Small intestine (tissue), 16 donors: ENCODE measurements at places on chromosomes 12 and 14.

DNA sequence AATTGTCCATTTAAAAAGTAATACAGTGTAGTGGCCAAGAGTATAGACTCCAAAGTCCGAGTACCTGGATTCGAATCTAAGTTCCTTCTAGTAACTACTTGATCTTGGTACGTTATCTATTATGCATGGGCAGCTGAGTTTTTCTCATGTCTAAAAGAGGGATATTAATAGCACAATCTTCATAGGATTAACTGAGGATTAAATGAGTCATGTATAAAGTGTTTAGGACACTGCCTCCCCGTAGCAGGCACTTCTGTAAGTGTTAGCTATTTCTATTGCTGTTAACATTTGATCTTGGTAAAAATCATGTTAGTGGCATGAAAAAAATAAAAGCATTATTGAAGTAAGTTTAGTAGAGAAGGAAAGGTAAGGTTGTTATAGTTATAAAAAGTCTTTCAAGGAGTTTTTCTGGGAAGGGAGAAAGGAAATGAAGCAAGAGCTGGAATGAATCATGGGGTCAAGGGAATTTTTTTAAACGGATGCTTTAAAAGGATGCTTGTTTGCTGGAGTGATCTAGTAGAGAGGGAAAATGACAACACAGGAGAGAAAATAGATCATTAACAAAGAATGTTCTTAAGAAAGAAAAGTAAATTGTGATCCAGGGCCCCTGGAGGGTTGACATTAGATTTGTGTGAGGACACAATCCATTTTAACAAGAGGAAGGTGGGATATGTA lies 502.2 kb upstream of the USP15 start:
- no peak for DNase-seq

DNA sequence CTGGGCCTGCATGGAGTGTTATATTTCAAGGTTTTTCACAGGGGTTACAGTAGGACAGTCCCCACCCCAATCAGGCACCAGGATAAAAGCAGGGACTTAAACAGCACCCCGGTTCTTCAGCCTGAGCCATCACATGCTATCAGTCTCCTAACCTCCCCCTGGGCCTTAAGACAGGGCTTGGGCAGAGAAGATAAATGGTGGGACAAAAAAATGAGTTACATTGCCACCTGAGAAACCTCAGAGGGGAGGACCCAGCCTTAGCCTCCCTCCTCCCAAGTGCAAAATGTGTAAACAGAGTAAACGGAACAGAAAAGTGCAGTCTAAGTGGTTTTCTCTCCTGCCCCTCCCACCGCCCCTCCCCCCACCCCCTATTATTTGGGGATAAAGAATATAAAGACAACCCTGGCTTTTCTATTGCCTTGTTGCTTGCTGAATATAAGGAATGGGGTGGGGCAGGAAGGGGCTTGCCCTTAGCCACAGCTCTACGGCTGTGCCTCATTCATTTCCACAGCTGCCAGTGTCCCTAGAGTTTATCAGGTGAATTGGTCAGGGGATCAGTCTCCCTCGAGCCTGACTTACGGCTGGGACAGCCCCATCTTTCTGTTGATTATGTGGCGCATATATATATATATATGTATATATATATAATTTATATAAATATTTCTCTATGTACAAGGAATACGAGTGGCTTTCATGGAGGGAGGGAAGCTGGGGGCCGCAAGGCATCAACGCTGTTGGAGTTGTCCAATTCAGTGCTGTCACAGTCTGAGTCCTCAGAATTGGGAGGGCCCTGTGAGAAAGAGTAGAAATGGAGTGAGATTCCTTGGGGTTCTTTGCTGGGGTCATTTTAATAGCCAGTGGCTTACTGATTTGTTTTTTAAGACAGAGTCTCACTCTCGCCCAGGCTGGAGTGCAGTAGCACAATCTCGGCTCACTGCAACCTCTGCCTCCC lies 18.5 kb downstream of the MAP3K12 start:
- DNase-seq = no peak

GRCh38 chr14:32817780-32818179 lies 120.9 kb upstream of the NPAS3 start:
- no peak for DNase-seq

- DNase-seq = no peak
Observed at GRCh38 chr12:79381248-79382208, 309.2 kb downstream of the PAWR start.

GRCh38 chr14:93219103-93219726 lies 12.2 kb downstream of the UBR7 start:
- DNase-seq = peak; percentile 66

- no peak for DNase-seq
Observed at GRCh38 chr14:54686871-54687749, 120.2 kb downstream of the SAMD4A start.

DNA sequence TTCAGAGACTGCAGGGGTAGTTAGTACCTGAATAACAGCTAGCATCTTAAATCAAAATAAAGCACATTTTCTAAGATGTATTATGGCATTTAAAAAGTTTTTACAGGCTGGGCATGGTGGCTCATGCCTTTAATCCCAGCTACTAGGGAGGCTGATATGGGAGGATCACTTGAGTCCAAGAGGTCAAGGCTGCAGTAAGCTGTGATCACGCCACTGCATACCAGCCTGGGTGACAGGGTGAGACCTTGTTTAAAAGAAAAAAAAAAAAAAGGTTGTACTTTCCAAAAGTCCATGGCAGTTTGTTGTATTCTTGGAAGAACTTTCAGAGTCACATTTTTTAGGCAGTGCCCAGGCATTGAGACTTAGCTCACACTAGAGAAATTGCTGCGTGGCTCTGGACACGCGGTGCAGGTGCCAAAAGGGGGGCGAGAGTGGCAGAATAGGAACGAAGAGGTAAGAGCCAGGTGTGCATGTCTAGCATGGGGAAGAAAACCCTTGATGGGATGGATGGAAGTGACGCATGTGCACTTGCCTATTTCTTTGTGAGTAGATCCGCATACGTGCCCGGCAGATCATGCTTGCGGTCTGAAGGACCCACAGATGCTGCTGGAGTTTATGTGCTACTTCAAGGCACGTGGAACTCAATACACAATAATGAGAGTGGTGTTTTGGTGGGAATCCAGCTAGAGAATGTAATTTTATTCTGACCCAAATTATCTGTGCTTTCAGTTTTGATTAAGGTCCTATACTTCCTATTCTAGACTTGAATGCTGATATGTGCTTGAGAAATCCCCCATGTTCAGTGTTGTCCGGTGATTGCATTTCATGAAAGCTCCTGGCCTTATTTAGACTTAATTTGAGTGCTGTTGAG lies 11.9 kb downstream of the ANKRD13A start:
- peak; percentile 65 for DNase-seq

DNA sequence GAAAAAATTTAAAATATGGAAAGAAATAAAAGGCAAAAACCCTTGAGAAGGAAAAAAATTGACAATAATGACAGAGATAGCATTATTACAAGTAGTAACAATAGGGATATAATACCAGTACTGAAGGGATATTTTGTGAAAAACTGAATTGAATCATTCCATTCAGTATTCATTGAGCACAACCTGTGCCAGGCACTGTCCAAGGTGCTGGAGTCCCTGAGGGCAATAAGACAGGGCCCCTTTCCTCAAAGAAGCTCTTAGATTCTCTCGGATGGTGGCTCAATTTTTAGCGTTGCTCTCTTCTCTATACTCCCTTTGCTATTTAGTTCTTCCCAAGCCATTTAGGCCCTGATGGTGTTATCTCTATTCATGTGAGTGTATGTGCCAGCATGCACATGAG lies 34.3 kb upstream of the GAS2L3 start:
- peak; percentile 55 for DNase-seq

DNA sequence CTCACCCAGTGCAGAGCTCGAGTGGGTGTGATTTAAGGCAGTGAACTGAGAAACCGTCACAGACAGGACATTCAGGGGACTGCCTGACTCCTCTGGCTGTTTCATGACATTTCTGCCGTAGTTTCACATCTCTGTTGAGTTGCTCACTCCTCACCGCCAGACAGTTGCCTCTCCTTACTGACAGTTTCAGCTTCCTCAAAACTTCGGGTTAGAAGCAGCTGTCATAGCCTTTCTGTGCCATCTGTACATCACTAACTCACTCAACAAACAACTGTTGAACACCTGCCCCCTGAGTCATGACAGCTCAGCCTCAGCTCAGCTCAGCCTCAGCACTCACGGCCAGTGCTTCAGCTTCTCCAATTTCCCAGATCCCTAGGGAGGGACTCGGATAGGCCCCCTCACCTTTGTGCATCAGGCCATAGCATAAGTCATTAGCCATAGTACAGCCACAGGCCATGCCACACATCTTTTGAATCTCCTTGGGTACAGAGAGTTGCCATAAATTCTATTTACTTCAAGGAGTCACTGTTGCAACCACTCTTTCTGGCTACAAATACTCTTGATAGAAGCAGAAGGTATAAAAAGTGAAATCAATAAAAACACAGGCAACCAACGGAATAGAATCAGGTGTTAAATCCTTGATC lies 6.2 kb upstream of the SLC15A4 start:
- no peak for DNase-seq

- no peak for DNase-seq
Observed at GRCh38 chr12:62599854-62600437, 133.3 kb downstream of the MON2 start.

DNA sequence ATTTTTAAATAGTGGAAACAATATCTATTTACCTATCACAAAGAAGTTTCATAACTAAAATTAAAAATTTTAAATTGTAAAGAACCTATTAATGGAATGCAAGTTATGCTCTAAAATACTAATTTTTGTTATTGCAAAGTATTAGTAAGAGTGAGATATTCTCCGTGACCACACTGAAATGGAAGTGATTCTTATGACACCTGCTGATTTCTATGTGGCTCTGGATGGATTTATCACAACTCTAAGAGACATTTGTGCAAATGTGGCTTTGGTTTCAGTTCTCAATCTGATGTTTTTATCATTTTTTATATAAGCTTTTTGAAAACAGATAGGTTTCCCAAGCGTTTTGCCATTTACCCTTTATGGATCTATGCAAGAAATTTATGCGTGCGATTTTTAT lies 497.8 kb downstream of the NAV3 start:
- DNase-seq = no peak

DNA sequence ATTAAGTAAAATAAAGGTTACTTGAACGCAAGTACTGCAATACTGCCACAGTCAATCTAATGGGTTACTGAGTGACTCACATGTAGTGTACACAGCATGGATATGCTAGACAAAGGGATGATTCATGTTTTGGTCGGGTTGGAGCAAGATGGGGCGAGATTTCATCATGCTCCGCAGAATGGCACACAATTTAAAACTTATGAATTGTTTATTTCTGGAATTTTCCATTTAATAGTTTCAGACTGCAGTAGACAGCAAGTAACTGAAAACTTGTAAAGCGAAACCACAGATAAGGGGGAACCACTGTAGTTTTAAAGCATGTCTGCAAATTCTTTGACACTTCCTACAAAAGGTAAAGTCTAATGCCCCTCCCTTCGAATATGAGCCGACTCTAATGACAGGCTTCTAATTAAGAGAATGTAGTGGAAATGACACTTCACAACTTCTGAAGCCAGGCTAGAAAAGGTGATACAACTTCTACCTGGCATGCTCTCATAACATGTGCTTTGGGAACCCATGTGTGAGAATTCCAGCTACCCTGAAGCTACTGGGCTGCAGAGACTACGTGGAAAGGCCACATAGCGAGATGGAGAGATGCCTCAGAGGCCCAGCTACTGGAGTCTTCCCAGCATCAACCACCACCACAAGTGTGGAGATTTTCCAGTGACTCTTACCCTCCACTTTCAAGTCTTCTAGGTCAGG lies 13.9 kb upstream of the TCP11L2 start:
- peak; percentile 41 for DNase-seq

DNA sequence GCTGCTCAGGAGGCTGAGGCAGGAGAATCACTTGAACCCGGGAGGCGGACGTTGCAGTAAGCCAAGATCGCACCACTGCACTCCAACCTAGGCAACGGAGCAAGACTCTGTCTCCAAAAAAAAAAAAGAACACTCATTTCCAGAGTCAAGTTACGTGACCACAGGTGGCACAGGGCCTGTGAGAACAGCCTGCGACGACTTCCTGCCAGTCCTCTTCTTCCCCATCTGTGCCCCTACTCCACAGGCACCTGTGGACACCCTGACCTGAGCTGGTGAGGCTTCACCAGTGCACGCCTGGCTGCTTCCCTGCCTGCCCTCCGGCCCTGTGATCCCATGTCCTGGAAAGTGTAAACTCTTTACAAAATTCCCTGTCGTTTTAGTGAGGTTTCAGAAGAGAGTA lies 77.7 kb downstream of the PPP2R5C start:
- no peak for DNase-seq
